Neural crest cell (in vitro differentiated cells): ENCODE measurements at places on chromosomes 12 and 14.

- DNase-seq = peak; percentile 20
These were observed 7.4 kb downstream of the SMAGP start for GRCh38 chr12:51262758-51263177.

DNA sequence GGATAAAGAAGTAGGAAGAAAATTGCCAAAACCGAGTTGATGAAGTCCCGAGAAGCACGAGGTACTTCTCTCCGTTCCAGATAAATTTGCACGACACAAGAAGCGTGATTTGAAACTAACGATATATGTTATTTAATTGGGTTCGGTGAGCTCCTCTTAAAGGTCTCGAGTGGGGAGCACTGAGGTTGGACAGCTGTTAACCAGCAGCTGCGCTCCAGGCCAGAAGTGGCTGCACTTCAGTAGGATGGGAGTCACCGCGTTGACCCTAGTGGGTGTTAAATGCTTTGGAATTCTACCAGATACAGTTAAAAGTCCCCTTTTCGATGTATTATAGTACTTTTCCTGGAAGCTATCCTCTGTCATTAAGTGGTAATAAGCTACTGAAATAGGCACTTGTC lies 953 bp upstream of the DCAF5 start:
- DNase-seq = peak; percentile 8

- no peak for DNase-seq
These were observed 31.8 kb upstream of the RAD51AP1 start for GRCh38 chr12:4506870-4507269.

- DNase-seq = no peak
These were observed 308.0 kb downstream of the ITPR2 start for GRCh38 chr12:26524862-26525465.

DNA sequence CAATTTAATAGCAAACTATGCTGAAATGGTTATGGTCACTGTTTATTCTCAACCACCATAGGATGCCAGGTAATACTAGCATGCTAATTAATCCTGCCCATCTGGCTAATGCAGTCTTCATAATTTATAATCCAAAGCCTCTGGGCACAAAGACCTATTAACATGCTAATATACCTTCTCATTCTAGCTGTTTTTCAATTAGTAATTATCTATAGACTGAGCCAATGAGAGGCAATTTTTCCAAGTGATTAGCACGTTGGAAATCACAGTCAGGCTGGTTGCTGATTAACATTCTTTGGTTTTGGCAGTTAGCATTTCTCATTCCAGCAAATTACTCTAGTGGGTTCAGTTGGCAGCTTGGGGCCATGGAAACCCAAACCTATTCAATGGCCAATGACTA lies 357.2 kb downstream of the SEC23A start:
- no peak for DNase-seq

GRCh38 chr12:48980389-48980952 lies 2.3 kb downstream of the WNT1 start:
- DNase-seq = no peak

GRCh38 chr12:56020423-56021184 lies at the start of gene IKZF4:
IKZF4 (plus strand) TSS chr12:56021043; CDS start chr12:56021494, 451 bp downstream.
- peak; percentile 90 for DNase-seq

DNA sequence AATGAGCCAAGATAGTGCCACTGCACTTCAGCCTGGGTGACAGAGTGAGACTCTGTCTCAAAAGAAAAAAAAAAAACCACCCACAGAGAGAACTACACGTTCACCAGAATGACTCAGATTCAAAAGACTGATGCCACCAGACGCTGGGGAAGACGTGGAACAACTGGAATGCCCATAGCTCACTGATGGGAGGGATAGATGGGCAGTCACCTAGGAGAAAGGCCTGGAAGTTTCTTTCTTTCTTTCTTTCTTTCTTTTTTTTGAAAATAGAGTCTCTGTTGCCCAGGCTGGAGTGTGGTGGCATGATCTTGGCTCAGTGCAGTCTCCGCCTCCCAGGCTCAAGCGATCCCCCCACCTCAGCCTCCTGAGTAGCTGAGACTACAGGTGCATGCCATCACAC lies 10.0 kb upstream of the KLC1 start:
- DNase-seq = no peak

GRCh38 chr12:76860256-76860655 lies 18.6 kb downstream of the CSRP2 start:
- DNase-seq = no peak

GRCh38 chr12:53980802-53981496 lies 4.0 kb upstream of the HOXC10 start:
- DNase-seq = no peak

DNA sequence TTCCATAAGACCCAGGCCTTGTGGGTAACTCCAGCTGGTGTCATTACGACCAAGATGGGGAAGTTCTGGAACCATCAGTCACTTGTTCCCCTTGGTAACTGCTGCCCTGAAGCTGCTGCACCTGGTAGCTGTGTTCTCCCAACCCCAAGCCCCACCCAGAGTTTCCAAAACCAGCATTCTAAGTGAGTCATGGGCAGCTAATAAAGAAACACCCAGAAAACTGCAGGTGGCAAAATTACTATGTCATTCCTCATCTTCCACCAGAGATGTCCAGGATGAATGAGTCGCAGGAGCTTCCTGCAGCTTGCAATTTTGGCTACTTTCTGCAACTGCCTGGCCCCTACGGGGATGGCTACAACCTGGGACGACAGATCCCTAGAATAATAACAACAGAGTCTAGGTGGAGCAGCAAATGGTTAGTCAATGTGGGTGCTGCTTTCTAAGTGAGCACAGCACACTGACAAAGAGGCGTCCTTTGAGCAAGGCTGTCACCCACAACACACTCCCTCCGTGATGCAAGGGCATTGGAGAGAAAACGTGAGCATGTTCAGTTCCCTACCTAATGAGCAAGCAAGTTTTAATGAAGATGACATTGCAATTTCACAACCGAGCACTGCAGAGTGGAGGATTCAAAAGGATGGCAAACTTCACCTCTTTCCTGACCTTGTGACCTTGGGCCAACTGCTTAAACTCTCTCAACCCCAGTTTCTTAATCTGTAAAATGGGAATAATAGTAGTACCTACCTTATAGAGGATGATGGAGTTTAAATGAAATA lies 301.4 kb upstream of the NOS1 start:
- no peak for DNase-seq

GRCh38 chr12:1189163-1189562 lies 198.1 kb downstream of the ERC1 start:
- no peak for DNase-seq

DNA sequence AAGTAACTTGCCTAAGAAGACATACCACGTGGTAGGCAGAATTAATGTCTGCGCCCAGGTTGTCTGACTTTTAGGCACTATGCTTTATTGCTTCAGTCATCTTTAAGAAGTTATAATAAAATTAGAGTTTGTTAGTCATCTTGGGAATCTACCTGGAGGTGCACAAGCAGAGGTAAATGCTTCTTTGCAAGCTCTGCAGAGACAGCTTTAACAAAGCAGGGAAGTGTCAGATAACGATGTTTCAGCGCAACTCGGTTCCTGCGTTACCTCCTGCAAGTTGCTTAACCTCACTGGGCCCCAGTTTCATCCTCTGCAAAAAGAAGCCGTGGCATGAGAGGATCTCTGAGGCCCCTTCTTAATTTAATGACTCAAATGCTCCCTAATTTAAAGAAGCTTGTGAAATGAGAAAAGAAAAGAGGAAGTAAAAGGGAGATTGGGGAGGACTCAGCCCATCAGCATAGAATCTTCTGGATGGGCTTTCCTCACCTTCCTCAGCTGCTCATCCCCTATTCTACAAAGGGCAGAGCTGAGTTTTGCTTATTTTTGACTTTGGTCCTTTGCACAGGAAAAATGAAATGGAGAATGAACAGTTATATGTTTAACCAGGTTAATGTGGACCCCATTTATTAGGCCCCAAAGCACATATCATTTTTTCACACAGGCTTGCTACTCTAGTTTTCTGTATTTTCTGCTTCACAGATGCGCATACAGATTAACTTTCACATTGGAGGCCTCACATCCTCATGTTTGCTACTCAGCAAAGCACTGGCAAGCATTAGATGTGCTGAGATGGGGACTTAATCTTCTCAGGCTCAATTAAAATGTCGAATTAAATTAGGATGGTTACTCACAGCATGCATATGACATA lies 5.1 kb downstream of the ARHGDIB start:
- DNase-seq = no peak

DNA sequence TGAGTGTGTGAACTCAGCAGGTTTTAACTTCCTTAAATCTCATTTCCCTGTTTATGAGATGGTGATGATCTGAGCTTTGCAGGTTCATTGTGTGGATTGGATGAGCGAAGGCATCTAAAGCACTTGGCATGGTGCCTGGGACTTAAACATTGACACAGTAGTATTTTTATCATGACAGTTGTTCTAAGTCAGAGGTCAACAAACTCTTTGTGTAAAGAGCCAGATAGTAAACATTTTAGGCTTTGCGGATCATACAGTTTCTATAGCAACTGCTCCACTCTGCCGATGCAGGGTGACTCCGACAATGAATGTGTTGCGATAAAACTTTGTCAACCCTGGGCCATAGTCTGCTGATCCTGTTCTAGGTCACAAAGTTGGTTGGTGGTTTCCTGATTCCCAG lies 25.2 kb downstream of the SLC24A4 start:
- DNase-seq = no peak

DNA sequence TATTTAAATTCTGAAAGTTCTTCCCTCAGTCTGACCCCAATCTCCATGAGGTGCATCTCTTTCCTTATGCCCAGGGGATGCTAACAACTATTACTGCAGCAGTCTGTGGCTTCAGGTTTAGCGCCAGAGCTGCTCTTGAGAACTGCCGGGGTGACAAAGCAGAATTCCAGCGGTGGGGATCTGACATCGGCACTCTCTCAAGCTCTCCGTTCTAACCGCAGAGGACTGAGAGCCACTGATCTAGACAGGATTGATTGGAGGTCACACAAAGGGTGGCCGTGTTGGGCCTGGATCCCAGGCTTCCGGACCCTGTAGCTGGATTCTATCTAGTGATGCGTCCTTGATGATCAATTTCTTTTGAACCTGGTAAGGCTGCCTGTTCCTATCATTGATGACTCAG lies 155.6 kb upstream of the TMEM132C start:
- no peak for DNase-seq

- DNase-seq = no peak
These were observed 139.8 kb upstream of the FOXG1 start for GRCh38 chr14:28626780-28627179.

DNA sequence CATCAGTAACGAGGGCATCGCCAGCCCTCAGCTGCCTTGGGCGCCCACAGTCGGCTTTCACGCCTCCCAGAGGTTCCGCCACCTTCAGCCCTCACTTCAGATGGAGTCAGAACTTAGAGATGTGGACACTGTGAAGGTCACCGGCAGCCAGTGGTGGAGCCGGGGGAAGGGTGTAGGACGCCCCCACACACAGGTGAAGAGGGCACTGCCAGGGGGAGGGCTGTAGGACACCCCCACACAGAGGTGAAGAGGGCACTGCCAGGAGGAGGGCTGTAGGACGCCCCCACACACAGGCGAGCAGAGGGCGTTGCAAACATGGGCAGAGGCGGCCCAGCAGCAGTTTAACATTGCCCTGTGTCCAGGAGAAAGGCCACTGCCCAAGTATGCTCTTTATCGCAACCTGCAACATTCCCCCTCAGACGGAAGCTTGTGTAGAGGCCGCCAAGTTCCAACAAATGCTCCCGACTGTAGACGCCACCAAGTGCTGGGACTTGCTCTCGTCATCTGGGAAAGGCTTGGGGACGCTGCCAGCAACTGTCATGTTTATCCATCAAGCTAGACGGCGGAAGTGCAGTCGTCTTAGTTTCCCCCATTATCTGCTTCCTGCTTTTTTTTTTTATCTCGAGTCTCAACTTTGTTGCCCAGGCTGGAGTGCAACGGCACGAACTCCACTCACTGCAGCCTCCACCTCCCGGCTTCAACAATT lies 4.9 kb upstream of the ANKLE2 start:
- no peak for DNase-seq

DNA sequence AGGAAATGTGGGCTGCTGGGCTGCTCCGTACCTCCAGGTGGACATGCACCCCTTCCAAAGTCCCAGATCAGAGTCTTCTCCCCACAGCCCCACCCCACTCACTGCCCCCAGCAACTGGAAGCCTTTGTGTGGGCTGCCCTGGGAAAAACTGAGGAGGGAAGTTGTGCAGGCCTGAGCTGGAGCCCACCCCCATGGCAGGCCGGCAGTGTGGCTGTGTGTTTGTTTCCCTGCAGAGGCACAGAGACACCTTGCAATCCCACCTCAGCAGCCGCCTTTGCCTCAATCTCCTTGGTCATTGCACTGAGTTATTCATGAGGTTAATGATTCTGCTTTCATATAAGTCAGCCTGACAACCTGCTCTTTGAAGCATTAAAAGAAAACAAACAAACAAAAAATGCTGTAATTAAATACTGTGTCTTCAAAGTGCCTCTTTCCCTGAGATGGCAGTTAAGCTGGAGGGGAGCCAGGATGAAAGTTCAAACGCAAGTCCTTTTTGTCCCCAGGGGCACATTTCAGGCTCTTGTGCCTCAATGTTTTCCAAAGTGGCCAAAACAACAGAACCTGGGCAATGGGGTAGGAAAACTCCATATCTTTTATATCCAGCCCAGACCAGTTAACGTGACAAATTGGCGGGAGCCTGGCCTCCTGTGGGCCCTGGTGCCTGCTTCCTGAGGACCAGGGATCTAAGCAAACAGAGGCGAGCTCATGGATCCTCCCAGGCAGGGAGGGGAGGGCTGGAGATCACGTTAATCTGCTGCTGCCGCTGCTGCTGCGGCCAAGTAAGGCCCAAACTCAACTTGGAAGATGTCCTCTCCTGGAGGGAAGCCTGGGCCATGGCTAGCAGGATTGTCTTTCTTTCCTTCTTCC lies 51.9 kb upstream of the TSPAN11 start:
- no peak for DNase-seq

DNA sequence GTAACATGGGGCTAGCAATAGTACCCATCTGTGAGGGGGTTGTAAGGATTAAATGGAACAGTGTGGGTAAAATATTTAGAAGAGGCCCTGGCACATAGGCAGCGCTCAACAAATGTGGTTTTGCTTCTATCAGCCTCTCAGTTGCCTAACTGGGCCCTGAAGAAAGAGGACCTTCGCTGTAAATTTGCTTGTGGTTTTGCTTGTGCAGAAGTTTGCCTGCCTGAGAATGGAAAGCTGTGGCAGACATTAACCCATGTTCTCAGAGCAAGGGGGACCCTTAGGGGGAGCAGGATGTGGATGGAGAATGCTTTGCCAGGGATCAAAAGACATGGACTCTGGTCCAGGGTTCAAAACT lies 160.1 kb downstream of the BRMS1L start:
- DNase-seq = no peak

GRCh38 chr12:47214001-47214619 lies 134.4 kb upstream of the AMIGO2 start:
- no peak for DNase-seq

DNA sequence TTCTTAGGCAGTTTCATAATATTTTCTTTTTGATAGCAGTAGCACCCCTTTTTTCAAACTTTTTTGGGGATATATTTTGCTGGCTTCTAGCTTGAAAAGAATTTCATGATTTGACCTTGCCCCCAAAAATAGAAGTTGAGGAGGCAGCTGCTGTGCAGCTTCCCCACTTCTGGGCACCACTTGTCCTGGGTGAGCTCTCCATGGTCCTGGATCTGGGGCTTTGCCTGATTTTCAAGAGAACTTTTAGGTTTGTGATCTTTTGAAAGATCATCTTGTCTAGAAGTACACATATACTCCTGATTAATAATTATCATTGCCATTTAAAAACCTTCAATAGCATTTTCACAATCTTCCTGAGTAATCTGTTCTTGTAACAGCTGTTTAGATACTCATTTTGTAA lies 271.6 kb downstream of the NPAS3 start:
- peak; percentile 33 for DNase-seq

- peak; percentile 45 for DNase-seq
These were observed 111.9 kb upstream of the CCDC175 start for GRCh38 chr14:59688224-59689170.

- DNase-seq = no peak
These were observed 31.7 kb downstream of the TNFAIP2 start for GRCh38 chr14:103155010-103155409.

- no peak for DNase-seq
These were observed 12.5 kb upstream of the TNFAIP2 start for GRCh38 chr14:103110681-103111231.
